ENCODE measurements at places on chromosomes 6 and 20.
A peak's percentile ranks its signal among the peaks of the same experiment; 100 is the strongest.

DNA sequence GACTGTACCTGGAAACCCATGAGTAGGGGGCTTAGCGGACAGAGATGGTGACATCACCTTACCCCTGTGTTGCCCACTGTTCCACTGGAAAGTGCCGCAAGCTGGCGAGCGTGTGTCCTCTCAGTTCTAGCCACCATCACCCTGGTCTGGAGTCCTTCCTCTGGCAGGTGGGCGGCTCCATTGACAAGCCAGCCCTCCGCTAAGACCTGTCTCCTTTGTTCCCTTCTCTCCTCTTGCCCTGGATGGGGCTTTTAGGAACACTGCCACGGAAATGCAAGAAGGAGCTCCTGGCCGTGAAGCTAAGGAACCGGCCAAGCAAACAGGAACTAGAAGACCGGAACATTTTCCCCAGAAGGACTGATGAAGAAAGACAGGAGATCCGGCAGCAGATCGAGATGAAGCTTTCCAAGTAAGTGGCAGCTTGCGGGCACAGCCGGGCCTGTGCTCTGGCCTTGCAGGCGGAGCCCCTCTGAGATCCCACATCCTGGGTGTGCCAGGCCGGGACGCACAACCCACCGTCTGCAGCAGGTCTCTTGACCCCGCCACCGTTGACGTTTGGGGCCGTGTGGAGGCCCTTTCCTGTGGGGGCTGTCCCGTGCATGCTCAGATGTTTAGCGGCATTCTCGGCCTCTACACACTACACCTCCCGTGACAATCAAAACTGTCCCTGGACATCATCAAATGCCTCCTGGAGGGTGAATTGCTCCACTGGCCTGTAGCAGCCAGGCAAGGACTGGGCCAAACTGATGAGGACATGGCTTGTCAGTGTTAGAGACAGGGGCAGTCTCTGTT lies 127.5 kb downstream of the SYCP2 start:
- DNase-seq, result no peak

DNA sequence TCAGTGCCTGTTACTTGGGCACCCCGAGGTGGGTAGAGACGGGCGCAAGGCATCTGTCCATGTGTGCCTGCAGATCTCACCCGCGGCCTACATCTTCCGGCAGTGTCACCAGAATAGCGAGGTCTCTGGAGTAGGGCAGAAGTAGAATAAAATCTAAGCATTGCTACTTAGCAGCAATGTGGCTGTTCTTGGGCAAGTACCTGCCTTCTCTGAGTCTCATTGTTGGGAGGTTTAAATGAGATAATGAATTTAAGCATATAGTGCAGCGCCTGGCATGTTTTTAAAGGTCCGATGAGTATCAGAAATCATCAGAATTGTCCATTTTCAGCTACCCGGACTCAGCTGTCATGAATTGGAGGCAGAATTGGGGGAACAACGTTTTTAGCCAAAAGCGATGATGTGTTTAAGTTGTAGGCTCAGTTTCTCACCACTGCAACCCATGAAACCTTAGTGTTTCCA lies 800 bp downstream of the ABCC10 start:
- no peak for DNase-seq

DNA sequence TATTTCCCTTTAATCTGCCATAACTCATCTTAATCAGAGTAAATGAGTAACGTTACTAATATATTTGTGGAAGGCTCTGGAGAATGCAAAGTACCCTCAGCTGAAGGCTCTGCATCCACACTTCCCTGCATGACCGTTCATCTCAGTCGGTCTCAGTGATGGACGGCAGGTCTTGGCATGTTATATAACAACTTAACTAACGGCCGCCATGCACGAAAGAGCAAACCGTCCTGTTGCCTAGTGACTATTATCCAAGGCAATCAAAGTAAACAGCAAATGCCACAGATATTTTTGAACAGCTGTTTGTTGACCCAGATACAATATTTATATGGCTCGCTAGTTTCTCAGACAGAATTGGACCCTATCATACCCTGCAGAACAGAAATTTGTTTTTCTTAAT lies 194.9 kb upstream of the SMLR1 start:
- DNase-seq, result no peak

- DNase-seq, result peak; percentile 69
Measured at GRCh38 chr20:8526610-8527009, 394.5 kb downstream of the PLCB1 start.

DNA sequence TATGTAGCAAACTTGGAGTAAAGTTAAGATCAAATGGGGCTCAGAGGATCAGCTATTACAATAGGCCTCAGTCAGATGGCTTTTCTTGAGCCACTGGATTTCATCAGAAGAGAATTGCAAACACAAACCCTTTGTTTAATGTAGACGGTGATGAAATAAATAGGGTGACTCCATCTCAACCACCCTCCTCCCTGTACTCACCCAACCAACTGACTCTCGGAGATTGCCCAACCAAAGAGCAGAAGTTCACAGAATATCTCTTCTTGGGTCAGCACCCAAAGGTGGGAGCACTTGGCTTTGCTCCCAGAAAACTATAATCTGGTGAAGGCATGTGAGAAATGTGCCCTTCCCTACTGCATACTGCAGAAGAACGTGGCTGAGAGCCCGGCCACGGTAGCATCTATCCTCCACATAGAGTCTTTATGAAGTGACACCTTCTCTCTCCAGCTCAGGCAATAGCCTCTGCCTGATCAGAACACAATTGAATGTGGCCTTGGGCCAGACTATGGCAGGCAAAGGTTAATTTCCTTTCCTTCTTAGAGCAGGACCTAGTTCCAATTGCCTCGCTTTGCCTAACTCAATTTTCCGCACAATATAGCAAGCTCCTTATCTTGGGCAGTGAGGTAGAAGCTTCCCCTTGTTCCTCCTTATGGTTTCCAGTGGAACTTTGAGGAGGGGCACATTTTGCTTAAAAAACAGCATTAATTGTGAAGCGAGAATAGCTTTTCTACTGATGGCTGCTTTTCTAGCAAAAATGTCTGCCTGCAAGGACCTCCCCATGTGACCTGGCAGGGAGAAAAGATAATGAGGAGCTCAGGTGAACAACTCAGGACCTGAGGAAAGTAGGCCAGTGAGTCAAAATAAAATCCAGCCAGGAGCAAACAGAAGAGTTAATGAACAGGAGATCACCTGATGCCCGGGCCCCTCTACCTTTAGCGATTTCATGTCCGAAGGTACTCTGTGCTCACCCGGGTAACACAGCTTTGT lies 79.4 kb downstream of the GFOD1 start:
- DNase-seq, result no peak

GRCh38 chr6:46411456-46412197 lies 79.6 kb downstream of the RCAN2 start:
- no peak for DNase-seq

DNA sequence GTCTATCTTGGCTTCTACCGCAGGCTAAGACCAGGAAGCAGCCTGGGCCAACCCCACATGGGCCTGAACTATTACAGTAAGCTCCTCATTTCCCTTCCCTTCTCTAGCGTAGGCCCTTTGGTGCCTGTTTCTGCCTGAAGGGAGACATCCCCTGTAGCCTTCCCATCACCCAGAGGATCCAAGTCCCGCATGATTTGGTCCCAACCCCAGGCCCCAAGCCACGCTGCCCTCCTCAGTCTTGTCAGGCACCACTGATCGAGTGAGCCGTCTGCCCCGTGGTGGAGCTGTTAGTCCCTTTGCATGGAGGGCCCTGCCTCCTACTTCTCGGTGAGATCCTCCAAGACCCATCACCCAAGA lies 46.4 kb downstream of the EBF4 start:
- no peak for DNase-seq

DNA sequence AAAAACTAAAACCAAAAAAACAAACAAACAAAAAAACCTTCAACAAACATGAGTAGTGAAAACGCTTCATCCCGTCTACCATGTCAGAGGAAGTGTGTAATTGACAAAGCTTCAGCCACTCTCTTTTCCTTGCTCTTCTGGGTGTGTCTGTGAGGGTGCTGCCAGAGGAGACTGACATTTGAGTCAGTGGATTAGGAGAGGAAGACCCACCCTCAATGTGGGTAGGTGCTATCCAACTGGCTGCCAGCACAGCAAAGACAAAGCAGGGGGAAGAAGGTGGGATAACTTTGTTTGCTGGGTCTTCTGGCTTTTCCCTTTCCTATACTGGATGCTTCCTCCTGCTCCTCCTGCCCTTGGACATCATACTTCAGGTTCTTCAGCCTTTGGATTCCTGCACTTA lies 145.6 kb downstream of the TASP1 start:
- no peak for DNase-seq

- DNase-seq, result no peak
Measured at GRCh38 chr20:2617099-2617714, 35.2 kb upstream of the NOP56 start.

DNA sequence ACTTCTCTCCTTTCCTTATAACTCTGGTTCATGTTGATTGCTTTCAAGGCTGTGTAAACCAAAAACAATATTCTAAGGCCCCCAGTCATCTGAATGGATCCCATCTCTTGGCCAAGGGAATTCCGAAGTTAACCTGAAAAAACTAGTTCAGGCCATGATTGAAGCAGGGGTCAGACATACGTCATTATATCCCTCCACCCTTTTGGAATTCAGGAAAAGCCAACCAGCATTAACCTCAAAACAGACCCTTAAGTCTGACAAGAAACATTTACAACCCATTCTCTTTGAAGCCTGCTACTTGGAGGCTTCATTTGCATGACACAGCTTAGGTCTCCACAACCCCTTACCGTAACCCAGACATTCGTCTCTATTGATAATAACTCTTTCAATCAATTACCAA lies 39.7 kb downstream of the SLC26A8 start:
- no peak for DNase-seq

DNA sequence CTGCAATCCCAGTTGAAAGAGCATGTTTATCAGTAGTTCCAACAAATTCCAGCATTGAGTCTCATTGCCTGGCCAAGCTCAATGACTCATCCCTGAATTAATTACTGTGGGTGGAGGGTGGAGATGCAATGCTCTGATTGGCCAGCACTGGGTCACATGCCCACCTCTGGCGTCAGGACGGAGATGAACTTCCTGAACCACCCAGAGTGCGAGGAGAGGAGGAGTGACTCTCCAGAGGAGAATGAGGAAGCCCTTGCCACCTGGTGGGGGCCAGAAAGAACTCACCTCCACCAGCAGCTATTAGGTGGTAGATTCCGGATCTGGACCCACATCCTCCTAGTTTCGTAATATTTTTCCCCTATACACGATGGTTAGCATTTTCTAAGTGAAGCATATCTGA lies 283.9 kb downstream of the TBC1D7 start:
- no peak for DNase-seq

- no peak for DNase-seq
Measured at GRCh38 chr6:120302041-120302440, 952.5 kb upstream of the MAN1A1 start.

DNA sequence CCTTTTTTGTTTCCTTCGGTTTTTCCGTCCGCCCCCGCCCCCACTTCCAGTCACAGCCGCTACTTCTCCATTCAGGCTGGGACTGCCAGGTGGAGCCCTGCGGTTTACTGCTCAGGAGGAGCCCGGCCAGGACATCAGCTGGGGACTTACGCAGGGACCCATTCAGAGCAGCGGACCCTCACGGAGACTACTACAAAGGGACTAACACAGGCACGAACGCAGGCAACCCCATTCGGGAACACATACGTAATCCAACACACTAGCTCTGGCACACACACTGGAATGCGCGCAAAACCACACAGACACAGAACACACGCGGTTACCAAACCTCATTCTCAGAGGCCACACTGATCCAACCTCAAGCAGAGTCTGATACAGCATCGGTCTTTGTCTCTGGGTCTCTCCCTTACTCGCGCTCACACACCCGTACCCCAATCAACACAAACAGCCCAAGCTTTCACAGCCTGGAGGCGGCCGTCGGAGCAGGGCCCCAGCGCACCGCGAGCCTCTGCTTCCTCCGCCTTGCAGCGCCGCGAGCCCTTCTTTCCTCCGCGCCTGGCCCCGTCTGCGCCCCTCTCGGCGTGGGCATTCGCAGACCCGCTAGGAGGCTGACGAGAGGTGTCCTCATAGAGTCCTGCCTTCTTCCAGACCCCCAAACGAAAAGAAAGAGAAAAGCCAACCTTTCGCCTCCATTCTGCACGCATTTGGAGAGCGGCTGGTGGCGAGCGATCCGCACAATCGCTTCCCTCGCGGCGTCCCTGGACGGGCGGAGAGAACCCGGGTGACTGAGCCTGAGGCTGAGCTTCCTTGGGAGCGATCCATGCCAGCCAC lies 1.1 kb upstream of the SLC32A1 start:
- no peak for DNase-seq

DNA sequence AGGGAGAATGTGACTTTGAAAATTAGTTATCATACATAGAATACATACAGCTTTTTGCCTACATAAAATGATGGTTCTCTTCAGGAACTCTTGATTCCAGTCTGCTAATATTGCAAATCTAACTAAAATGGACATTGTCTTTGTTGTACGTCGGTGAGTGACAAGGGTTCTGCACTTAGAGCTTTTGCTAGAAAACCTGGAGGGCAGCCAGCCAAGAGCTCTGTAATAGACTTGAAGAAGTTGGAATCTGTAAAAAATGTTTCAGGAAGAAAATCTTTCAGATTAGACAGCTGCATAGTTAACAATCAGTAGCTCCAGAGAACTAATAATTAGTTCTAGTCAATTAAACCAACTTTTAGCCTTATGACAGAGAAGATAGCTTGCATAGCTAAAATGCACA lies 138.3 kb downstream of the FLRT3 start:
- DNase-seq, result no peak

DNA sequence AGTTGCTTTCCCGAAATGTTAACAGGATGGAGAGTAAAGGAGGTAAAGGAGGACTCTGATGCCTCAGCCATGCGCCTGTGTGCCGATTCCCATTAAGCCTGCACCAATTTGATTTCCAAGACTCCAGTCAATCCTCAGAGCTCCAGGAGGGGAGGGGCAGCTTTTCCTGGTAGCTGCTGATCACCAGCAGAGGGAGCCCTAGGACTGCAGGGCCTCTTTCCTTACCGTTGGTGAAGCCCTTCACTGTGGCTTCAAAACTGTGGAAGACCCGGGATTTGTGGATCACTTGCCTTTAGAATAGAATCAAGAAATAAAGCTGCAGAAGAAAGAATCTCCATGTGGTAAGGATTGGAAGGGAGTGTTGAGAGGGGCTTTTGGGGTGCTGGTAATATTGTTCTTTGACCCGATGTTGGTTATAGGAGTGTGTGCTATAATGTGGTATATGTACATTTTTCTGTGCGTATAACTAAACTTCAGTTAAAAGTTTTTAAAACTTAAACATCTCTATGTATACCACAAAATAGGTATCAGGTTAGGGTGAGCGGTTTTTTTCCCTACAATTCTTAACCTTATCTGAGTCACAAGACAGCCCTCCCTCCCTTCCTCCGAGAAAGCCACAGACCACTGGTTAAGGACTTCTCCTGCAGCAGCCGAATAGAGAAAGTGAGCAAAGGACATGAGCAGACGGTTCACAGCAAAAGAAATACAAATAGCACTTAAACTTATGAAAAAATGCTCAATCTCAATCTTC lies 6.9 kb upstream of the OSER1 start:
- DNase-seq, result no peak

GRCh38 chr6:24079076-24079475 lies 46.9 kb upstream of the NRSN1 start:
- no peak for DNase-seq
